GM19239 (cell line): ENCODE measurements at places on chromosomes 4 and X.

GRCh38 chrX:112614640-112615039 is 65.1 kb downstream of the LHFPL1 start:
- no peak for DNase-seq

DNA sequence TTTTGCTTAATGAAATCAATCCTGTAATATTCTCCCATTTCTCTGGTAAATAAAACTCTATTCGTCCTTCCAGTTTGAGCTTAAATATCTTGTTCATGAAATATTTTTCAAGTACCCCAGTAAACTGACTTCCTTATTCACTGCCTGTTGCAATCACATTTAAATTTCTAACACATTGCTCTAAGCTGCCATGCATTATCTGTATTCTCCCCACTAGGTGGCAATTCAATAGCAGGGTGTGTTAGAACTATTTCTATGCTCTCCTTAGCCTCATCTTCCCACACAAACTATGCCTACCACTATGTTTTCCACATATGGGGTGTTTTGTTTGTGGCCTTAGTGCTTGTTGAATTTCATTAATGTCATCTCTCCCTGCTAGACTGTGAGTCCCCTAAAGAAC is 377.1 kb upstream of the HS3ST1 start:
- no peak for DNase-seq

DNA sequence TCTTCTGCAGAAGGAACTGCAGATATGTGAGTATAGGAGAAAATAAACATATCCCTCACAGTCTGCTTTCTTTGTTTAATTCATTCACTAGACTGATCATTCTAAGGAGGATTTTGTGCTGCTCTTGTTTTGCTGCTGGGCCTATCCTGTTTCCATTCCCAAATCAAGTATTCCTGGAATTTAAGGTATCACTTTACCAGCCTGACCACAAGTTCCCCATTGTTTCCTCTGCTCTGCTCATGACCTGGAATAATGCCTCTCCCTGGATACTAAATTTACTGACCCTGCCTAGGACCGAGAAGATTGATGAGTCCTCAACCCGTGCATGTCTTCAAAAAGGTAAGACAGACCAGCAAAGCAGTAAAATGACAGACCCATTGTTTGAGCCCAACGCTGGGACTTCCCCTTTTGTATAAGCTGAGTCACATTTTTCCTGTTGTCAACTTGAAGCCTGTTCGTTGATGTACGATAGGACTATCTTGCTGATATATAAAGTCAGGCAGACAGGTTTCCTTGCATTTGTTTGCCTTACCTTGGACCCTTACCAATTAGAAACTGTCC is 85.5 kb upstream of the TET2 start:
- no peak for DNase-seq

- no peak for DNase-seq
These were observed 40.9 kb downstream of the CPEB2 start for GRCh38 chr4:15043226-15043625.

DNA sequence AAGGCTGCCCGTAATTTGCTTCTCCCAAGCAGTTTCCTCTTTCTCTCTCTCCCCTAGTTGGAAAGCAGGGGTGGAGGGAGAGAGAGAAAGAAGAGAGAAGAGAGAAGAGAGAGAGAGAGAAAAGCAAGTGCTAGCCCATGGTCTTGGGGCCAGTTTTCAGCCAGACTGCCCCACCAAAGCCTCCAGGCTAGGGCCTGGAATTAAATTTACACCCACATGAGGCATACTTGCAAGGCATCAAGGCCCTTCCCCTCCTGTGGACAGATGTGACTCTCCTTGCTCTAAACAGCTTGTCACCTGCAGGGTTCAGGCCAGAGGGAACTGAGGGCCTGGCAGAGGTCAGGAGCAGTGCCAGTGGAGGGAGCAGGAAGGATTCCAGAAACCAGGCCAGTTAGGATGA is 1.7 kb upstream of the CXCR3 start:
- DNase-seq, result no peak

- no peak for DNase-seq
These were observed 10.9 kb upstream of the ABCG2 start for GRCh38 chr4:88169298-88169697.

DNA sequence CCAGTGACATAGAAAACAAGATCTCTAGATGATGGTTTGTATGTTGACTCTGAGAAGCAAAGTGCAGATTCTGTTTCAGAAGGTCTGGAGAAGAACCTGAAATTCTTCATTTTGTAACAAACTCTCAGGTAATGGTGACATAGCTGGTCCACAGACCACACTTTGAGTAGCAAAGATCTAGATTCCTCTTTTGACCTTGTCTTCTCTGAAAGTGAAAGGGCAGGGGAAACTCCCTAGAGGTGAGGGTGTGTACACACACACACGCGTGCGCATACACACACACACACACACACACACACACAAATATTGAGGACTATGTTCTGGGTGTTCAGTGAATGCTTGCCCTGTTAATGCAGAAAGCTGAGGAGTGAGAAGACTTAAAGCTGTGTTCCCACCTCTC is 110.1 kb downstream of the NHSL2 start:
- peak; percentile 9 for DNase-seq

GRCh38 chrX:150897421-150898320 is 797 bp downstream of the CD99L2 start:
- DNase-seq, result no peak

DNA sequence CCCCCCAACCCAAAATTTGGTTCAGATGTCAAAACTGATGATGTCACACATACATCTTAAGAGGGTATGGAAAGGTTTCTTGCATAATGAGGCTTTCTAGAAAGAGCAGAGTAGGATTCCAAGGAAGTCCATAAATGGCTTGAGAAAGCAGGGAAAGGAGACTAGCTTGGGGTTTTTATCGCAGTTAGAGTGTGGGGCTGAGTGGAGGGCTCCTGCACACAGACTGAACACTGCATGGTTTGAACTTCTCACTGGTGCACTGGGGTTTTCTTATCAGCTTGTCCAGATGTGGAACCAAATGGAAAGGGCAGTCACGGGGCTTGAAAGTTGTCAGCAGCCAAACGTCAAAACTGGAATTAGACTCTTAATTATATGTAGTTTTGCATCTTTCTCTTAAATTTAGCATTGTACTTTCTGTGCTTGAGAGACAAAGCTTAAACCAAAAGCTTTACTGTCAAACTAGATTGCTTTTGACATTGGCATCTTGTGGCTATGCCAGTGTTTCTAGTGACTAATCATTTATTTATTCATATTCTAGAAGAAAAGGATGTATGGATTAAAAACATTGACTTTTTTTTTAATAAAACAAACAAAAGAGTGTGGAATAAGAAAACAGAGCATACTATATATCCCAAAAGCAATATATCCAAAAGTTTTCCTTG is 78.3 kb upstream of the STIM2 start:
- DNase-seq, result no peak

DNA sequence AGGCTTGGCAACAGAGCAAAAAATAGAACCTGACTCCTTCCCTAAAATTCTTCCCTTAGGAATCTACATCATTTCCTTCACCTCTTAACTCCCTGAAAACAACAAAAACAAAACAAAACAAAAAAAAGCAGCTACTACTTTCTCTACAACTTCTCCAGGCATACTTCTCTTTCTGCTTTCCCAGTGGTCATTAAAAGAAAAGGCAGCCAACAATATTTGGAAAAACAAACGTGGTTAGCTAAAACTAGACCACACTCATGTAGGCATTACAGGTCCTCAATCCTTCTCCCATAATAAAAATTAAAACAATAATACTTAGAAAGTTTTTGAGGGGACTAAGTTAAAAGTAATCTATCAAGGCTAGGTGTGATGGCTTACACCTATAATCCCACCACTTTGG is 29.0 kb upstream of the SMIM14 start:
- no peak for DNase-seq

- no peak for DNase-seq
These were observed 119.3 kb upstream of the PITX2 start for GRCh38 chr4:110742143-110742542.

GRCh38 chrX:13377550-13377934 is 57.7 kb upstream of the ATXN3L start:
- no peak for DNase-seq

DNA sequence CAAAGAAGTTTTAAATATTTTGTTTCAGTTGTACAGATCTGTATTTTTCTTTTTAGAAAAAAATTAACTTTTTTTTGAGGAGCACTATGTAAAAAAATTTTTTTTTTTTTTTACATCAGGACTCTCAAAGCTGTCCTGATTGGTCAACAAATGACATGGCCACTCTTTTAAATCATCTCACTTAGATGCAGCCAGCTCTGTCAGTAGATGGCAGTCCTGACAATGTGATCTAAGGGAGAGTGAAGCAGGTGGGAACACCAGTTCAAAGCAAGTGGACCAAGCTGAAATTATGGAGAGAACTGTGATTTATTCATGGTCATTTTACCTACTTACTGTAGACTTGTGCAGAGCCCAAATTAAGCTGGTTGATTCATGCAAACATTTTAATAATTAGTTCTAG is 174.7 kb upstream of the GPRIN3 start:
- no peak for DNase-seq

DNA sequence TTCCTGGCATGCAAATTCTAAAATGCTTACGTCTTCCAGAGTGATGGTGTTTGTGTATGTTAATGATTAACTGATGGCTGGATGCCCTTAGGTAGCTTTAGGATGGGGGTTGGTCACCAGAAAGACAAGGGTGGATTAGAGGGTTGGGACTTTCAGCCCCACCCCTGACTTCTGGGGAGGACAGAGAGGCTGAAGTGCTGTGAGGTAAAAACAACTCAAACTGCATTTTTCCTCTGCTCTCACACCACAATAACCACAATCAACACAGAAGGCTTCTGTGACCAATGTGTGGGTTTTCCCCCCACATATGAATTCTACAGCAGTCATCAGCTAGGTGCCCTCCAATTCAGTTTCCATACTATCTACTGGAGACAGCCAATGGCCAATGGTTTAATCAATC is 18.7 kb upstream of the DDIT4L start:
- no peak for DNase-seq

- DNase-seq, result no peak
These were observed 189.2 kb upstream of the GK2 start for GRCh38 chr4:79597266-79597665.

- DNase-seq, result no peak
These were observed 71.2 kb upstream of the HCCS start for GRCh38 chrX:11039926-11040325.

DNA sequence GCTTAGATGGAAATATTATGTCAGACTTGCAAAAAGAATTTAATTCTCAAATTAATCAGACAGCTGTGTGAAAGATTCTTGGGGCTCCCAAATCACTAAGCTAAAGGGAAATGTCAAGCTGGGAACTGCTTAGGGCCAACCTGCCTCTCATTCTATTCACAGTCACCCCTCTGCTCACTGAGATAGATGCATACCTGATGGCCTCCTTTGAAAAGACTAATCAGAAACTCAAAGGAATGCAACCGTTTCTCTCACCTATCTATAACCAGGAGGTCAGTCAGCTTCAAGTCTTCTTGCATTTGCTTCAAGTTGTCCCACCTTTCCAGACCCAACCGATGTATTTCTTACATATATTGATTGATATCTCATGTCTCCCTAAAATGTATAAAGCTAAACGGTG is 882.7 kb downstream of the CENPC start:
- no peak for DNase-seq

- DNase-seq, result peak; percentile 35
These were observed 208.9 kb downstream of the NWD2 start for GRCh38 chr4:37453281-37453998.

GRCh38 chr4:114807357-114807756 is 208.8 kb downstream of the UGT8 start:
- no peak for DNase-seq

DNA sequence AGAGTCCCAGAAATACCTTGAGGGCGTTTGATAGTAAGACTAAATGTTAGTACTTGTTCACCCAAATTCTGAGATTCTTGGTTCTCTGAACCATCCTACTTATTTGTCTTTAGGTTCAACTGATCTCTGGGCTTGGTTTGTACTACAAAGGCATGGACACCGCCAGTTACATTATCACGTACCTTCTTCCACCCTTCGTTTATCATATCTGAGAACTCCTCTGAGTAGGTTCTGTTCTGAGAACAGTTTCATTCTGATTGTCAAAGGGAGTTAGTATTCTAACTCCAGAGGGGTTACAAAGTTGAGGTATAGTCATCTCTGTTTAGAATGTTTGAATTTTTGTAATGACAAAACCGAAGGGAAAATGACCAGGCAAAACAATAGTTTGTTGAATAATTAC is 19.3 kb downstream of the ZFX start:
- no peak for DNase-seq

- DNase-seq, result no peak
These were observed 691.9 kb downstream of the TECRL start for GRCh38 chr4:63717384-63717783.

DNA sequence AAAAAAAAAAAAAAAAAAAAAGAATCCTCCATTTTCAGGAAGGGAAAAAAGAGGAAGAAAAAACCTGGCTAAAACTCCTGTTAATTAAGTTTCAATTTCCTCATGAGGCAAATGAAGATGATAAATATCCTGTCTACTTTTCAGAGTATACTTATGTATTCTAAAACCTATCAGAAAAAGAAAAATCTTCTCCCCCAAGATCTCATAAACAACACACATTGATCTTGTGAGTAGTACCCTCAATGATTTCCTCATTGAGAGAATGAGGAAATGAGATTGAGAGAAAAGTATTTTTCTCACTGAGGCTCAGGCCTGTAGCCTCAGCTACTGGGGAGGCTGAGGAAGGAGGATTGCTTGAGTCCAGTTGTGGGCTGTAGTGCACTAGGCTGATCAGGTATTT is 146.7 kb downstream of the TET2 start:
- no peak for DNase-seq

GRCh38 chr4:64584125-64584524 is 174.9 kb upstream of the TECRL start:
- no peak for DNase-seq

- no peak for DNase-seq
These were observed 210.7 kb upstream of the EOLA2 start for GRCh38 chrX:150148749-150149672.

GRCh38 chr4:61407642-61408618 is 207.8 kb downstream of the ADGRL3 start:
- DNase-seq, result no peak

DNA sequence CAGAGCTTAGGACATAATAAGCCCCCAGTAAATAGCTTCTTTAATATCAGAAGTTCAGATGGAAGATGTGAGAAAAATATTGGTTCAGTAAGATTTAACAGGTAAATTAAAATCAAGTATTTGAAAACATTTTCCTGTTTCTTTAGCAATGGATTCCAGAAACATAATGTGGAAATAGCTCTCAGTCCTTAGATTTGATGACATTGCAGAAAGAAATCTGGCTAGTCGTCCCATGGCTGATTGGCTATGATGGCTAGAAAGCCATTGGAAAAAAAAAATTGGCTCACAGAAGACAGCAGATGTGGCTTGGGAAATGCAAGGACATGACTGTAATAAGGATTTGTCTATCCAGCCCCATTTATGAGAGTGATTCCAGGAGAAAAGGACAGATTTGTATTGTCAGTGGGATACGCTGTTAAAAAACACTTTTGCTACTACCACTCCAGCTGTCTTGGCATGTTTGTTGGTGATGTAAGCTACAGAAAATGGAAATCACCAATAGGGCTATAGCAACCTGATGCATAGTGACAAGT is 78.3 kb downstream of the AR start:
- no peak for DNase-seq

GRCh38 chr4:25578432-25578831 is 77.2 kb upstream of the SLC34A2 start:
- no peak for DNase-seq
